ENCODE measurements at places on chromosomes 4 and X. TPM values are rescaled to one million over a fixed set of nuclear protein-coding genes. Genes with fewer than 3 reads are reported as not detected.

GRCh38 chr4:93346840-93347239, 481.7 kb upstream of the ATOH1 start:
- DNase-seq = no peak

- DNase-seq = peak; percentile 81
Measured at GRCh38 chr4:89009115-89009514, 47.9 kb downstream of the FAM13A start.

Gene CDKL5
- 3.3 TPM for polyA plus RNA-seq

DNA sequence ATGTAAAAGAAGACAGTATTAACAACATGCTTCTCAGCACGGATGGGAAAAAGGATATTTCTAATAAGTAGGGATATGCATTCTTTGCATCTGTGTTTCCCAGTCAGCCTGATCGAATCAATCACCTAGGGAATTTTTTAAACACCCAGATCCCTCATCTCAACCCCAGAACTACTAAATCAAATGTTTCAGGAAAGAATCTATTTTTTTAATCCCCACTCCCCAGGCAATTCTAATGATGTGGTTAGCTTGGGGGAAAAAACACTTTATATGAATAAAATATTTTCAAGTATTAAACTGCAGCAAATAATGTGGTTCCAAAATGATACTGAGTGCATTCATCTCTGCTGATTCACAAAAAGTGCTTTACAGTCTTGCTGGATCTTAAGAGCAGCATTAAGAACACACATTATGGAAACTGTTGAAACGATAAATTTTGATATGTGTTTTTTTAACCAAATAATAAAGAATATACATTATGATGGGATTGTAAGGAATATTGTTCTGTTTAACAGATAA, 68.7 kb upstream of the GUCY1A1 start:
- no peak for DNase-seq

Gene MAGEA11
- not detected for polyA plus RNA-seq

GRCh38 chr4:22498866-22499265, 17.0 kb downstream of the ADGRA3 start:
- DNase-seq = no peak

DNA sequence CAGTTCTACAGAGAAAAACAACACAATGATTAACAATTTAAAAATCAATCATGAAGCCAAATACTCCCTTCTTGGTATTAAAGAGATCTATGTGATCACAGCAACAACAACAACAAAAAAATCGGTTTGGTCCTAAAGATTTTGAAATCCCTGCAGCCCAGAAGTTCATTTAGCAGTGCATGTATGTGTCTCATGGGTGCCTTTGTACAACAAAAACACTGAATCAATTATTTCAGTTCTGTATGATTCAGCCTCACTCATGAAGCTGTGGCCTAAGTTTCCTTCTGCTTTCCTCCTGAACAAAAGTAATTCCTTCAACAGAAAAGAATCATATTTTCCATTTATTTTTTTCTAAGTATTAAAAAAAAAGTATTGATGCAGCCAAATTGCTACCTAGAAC, 393.4 kb upstream of the NDST3 start:
- no peak for DNase-seq

DNA sequence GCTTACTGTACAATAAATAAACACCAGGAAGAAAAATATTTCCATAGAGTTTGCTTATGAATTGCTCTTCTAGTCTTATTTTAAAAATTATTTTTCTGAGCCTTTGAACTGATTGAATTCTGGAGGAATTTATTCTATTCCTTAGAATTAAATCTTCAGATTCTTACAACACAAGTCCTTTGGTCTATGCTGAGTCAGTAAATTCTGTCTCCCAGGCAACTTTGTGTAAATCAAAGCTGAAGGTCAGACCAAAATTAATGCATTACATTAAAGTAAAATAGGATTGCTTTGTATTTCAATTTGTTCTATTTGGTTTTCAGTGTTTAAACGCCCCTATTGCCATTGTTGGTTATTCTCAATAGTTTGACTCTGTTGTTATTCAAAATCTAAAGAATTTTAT, 26.8 kb upstream of the STPG2 start:
- DNase-seq = no peak

DNA sequence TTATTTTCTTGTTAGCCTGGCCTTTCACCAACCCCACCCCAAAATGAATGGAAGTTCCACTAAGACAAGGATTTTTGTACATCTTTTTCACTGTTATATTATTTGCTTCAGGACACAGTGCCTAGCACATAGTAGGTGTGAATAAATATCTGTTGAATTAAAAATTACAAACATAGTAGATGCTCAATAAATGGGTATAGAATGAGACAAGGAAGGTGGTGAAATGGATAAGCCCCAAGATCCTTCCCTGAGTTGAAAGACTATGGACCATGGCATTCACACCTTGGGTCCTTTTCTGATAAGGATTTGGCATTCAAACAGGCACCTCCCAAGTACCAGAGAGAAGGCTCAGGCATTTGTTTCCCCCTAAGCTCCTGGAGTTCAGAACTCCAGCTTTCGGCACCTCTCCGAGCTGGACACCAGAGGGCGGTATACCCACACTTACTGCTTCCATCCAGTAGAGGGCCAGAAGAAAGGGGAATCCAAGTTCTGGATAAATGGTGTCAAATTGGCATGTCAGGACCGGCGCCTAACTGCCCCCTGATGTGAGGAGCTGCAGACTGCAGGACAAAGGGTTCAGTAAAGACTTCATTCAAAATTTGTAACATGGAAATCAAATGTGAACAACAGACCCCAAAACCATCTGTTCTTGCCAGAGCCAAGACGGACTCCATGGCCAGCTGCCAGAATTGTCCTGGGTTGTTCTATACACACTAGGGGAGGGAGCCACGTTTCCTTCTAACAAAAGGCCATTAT, 193.0 kb downstream of the GPC3 start:
- peak; percentile 73 for DNase-seq

DNA sequence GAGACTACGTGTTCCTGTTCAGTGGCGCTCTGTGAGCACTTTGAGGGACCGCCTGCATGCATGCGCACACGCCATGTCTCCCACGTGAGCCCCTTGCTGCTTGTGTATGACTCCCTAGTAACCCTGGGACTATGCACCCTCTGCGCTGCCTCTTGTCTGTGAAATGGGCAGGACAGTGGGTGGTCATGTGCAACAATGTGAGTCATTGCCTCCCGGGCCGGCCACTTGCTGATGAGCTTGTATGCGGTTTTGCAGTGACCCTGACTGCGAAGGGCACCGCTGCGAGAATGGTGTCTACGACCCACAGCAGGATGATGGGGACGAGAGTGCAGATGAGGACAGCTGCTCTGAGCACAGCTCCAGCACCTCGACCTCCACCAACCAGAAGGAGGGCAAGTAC, 61.4 kb downstream of the TNIP2 start:
- DNase-seq = no peak

Gene PNMA3
- polyA plus RNA-seq = 68.9 TPM

Gene SULT1E1
- 13.2 TPM for polyA plus RNA-seq

Gene ZDHHC9
- 29.0 TPM for polyA plus RNA-seq

Gene NIPAL1
- polyA plus RNA-seq = 37.4 TPM

Gene TMEM154
- 0.86 TPM for polyA plus RNA-seq

DNA sequence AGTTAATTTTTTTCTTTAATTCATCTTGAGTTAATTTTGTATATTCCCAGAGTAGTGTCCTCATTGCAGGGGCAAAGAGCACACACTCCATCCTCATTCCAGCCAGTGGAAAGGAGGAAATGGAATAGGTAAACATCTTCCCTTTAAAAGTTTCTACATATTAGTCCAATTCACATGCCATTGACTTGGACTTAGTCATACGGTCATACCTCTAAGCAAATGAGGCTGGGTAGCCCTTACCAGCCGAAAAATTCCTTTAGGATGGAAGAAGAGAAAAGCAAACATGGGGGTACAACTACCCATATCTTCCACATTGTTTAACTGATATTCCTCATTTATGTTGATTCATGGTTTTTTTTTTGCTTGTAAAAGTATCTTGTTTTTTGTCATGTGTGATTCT, 37.4 kb upstream of the NDP start:
- no peak for DNase-seq

GRCh38 chrX:10893976-10894375, 217.2 kb upstream of the HCCS start:
- no peak for DNase-seq

All from small intestine (tissue), 16 donors.